ENCODE measurements at places on chromosomes 3 and 15. TPM values are rescaled to one million over a fixed set of nuclear protein-coding genes. Genes with fewer than 3 reads are reported as not detected.

- no peak overlapping the region for H3K4me3 ChIP-seq
- no peak for DNase-seq
- H3K4me1 ChIP-seq: no peaks in the 10 kb centered on the region
- no peaks in the 10 kb centered on the region for H3K36me3 ChIP-seq
Observed at GRCh38 chr3:154795582-154795981, 284.5 kb upstream of the MME start.

Gene LEKR1
- 0.81 TPM for total RNA-seq

GRCh38 chr15:81331600-81331999, 7.7 kb upstream of the STARD5 start:
- no peaks in the 10 kb centered on the region for H3K36me3 ChIP-seq
- peaks cover 17% of the 10 kb centered on the region for H3K4me1 ChIP-seq
- no peak overlapping the region for H3K4me3 ChIP-seq
- no peak overlapping the region for H3K27ac ChIP-seq
- no peak for DNase-seq
- no peaks in the 10 kb centered on the region for H3K27me3 ChIP-seq

DNA sequence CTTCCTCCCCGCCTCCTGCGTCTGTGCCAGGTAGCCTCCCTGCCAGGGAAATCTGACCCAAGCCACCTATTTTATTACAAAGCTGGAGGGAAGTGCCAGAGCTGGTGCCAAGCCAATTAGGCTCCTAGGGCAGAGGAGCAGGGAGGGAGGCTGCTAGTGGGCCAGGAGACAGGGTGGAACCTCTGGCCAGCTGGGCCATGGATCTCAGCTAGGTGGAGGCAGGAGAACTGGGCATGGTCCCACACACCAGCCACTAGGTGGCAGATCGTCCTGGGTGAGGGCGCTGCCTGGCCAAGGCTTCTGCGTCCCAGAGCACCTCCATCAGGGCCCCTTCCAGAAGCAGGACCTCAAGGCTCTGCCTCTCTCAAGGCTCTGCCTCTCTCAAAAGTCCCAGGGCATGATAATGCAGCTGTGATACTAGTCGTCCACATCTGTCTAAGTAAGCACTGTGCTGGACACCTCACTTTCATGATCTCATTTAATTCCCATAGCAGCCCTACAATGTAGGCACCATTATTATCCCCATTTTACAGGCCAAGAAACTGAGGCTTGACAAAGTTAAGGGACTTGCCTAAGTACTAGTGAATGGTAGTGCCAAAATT, 4.5 kb upstream of the RFT1 start:
- no peak overlapping the region for H3K27ac ChIP-seq

Gene PLA2G4F
- total RNA-seq: not detected

All from activated CD8-positive, alpha-beta T cell treated with anti-CD3 and anti-CD28 coated beads, Interleukin-2, amount 10 ng/mL, durations not matched to agents 7 days and 5 days (primary cell).